ENCODE measurements at places on chromosomes 6 and 20. TPM values are rescaled to one million over a fixed set of nuclear protein-coding genes. Genes with fewer than 3 reads are reported as not detected.

- no peak for DNase-seq
Measured at GRCh38 chr6:95790787-95791186, 213.5 kb downstream of the MANEA start.

- DNase-seq = no peak
Measured at GRCh38 chr6:164048840-164049516, 634.5 kb downstream of the QKI start.

DNA sequence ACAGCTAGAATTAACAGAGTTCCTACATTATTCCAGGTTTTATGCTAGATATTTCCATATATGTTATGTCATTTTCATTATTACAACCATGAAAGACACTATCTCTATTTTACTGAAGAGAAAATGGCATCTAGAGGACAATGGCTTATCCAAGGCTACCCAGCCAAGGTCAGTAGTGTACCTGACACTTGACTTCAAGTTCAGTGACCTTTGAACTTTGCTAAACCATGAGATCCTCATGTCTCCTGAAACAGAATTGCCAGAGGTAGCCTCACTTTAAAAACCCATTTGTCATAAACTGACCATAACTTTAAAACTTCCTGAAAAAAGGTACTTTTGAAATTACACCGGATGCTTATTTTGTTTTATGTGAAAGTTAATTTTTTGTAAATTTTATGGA, 14.4 kb downstream of the NAPB start:
- DNase-seq = no peak

DNA sequence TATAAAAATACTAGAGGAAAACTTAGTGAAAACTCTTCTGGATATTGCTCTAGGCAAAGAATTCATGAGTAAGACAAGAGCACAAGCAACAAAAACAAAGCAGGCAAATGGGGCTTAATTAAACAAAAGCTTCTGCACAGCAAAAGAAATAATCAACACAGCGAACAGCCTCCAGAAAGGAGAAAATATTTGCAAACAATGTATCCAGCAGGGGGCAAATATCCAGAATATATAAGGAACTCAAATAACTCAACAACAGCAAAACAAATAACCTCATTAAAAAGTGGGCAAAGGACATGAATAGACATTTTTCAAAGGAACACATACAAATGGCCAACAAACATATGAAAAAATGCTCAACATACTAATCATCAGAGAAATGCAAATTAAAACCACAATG, 17.1 kb upstream of the HECA start:
- no peak for DNase-seq

The PPP1R3D gene
- total RNA-seq = 5.2 TPM

- DNase-seq = no peak
Measured at GRCh38 chr6:19261642-19262041, 575.5 kb upstream of the ID4 start.

DNA sequence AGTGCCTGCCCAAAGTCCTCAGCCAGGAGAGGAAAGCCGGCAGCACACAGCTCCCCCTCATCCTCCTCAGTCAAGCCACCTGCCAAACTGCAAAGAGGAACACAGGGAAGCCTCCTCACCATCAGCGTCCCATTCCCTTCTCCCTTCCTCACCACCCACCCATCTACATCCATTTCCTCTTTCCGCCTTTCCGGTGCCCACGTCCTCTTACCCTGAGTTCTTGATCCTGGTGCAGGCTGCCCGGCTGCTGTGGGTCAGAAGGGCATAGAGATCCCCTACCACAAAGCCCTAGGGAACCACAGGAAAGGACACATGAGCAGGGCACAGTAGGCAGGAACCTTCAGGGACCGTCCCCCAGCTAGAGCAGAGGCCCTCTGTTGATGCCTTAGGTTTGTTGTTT, 6.0 kb downstream of the GNMT start:
- DNase-seq = no peak

The XKR7 gene
- total RNA-seq = 2.7 TPM

GRCh38 chr20:48017509-48017908, 232.2 kb upstream of the SULF2 start:
- no peak for DNase-seq

DNA sequence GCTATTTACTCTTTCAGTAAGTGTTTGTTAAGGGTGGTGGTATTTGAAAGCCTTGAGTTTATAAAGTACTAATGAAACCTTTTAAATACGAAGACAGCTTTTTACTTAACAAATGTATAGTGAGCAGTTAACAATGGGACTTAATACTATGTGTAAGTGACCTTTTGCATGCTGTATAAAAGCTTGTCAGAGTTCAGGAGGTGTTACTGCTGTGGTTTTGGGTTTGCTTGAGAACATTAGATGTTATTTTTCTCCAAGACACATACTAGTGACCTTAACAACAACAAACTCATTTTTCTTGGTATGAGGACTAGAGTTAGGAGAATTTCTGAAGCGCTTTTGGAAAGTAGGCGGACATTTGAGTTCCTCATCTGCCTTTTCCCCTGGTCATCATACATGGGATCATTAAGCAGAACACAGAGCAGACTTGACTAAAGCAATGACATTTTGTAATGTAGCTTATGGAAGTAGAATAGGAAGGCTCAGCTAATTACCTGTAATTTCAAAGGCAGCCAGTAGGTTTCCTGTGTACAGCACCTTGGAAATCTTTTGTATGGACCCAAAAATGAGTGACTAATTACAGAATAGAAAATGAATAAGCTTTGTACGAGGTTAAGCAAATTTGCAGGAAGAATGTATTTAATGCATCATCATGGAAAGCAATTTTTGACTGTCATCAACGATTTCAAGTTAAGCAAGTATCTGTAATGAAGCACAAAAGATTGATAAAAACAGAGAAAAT, 14.1 kb downstream of the CDYL start:
- no peak for DNase-seq

DNA sequence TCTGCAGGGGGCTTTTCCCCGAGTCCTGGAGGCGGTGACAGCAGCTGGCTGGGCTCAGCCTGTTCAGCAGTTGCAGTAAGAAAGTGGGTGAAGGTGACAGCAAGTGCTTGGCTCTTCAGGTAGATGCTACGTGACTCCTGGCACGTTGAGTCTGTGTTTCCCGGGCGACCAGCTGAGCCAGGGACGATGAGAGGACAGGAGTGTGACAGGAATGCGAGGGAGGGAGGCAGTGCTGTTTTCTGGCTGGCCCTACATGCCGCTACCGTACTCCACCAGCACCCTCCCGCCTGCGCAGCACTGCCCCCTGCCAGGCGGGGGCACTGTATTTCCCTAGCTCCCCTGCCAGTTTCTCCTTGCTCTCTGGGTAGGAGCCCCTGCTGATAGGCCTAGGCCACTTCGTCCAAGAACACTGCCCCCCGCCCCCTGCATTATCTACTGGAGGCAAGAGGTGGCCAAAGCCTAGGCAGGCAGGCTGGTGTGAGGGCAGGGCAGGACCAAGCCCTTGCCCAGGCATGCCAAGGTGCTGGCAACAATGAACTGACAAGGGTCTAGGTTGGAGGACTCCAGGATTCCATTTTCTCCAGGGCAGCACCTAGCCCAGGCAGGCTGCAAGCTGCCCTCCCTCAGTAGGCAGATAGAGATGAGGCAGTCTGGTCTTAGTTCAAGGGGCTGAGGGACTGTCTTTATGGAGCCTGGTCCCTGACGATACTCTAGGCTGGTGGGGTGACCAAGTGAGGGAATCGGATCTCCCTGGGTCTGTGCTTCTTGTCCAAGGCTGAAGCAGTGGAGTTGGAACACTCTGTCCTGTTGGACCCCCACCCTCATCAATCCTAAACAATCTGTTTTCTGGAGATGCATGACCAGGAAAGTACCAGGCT, 19.2 kb downstream of the MRPS18A start:
- DNase-seq = peak; percentile 44

GRCh38 chr6:105045526-105045925, 88.6 kb downstream of the LIN28B start:
- no peak for DNase-seq

- DNase-seq = no peak
Measured at GRCh38 chr20:57457243-57458095, 66.3 kb downstream of the RBM38 start.

- DNase-seq = no peak
Measured at GRCh38 chr20:58710481-58711265, 18.1 kb downstream of the NPEPL1 start.
